AG09309 (cell line): ENCODE measurements at places on chromosomes 6 and 20.

DNA sequence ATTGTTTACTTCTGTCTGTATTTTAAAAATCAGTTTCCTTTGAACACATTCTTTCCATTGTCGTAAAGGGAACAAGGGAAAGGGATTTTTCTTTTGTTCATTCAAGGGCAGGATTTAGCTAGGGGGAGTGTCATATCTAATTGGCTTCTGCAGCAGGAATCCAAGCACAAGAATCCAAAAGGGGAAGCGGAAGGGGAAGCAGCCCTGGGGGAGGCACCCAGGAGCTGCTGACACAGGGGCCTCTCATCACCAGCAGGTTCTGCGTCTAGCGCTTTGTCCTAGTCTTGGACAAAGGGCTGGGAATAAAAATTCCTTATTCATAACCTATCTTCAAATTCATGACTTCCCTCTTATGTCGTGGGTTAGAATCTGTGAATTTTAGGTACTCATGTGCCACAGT is 13.7 kb downstream of the RIPK1 start:
- no peak for DNase-seq

GRCh38 chr6:158938811-158939254 is 61.2 kb downstream of the RSPH3 start:
- DNase-seq: no peak

GRCh38 chr6:166253778-166254204 is 54.4 kb downstream of the PRR18 start:
- DNase-seq: no peak

DNA sequence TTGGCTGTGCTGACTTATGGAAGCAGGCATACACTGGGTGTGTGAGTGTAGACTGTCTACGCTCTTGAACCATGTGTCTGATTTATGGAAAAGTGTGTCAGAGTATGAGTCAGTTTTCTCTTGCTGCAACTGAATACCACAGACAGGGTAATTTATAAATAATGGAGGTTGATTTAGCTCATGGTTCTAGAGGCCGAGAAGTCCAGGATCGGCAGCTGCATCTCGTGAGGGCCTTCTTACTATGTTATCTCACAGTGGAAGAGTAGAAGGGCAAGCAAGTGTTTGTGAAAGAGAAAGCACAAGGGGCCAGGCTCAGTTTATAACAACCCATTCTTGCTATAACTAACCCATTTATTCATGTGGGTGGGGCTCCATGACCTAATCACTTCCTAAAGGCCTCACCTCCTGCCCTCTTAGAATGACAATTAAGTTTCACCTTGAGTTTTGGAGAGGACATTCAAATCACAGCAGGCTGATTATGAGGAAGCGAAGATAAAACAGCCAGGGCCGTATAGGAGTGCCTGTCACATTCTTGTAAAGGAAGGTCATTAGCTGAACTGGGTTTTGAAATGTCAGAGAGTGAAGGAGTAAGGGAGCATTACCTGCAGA is 6.7 kb downstream of the GPR31 start:
- no peak for DNase-seq

DNA sequence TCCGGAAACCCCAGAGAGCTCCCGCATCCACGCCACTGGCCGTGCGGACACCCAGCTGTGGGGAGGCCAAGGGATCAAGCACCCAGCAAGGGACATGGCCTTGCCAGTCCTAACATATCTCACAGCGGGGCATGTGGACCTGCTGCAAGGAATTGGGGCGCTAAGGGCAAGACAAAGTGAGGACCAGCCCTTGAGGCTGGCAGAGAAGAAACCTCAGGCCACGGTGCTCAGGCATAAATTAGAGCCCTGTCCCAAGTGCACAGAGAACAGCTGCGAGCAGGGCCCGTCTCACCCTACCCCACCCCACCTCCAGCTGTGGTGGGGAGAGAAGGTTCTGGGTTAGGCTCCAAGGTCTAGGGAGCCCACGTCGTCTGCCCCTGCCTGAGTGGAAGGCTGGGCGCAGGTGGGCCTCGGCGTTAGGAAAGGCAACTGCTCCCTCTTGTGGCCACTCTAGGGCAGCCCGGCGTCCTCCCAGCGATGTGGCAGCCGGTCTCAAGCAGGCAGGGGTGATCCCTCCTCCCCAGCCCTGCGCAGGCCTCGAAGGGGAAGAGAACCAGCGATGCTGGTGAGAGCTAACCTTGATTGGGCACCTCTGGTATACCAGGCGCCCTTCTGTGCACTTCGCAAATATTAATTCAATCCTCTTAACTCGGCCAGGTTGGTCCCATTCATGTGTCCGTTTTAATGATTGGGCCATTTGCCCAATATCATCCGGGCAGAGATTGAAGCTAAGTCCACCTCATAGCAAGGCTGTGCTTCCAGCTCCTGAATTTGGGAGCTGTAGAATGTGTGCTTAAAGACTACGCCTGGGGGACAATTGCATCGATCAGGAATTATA is 235.8 kb downstream of the NFATC2 start:
- no peak for DNase-seq

DNA sequence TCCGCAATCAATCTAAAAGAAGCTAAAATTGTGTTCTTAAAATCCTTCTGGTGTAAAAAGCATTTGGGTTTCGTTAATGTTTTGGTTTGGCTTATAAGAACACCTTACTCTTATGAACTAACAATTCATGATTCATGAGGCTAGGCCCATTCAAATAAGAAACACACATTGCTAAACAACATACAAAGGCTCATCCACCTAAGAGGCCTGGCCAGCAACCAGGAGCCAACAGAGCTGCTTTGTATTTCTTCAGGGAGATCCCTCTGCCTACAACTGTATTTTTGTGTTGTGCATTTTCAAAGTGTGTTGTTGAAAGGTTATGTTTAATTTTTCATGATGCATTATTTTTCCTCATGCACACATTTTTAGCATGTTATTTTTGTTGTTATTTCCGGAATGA is 98.6 kb downstream of the PTPRK start:
- no peak for DNase-seq

DNA sequence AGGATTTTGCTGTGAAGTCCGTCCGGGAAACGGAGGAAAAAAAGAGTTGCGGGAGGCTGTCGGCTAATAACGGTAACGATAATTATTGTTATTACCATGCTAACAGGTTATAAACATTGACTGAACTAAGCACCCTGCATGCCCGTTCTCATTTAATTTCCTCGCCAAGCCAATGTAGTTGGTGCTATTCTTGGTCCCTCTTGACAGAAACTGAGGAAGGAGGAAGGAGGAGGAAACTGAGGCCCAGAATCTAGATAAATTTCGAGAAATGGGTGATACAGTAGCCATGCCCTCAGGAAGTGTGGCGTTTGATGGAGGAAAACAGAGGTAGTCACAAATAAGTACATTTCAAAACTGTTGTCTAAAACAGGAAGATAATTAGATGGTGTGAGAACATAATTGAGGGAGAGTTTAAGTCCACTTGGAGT is 474 bp downstream of the TPX2 start:
- DNase-seq: no peak

DNA sequence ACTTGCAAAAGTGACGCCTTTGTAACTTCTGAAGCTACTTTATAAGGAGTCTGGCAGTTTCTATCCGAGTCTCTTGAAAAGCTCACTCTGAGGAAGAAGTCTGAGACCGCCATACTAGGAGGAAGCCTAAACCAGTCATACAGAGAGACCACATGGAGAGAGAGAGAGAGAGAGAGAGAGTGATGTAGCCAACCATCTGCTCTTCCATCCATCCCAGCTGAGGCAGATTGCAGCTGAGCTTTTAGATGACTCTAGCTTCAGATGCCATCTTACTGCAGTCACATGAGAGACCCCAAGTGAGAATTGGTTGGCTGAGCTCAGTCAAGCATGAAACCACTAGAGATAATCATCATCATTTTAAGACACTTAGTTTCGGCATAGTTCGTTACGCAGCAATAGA is 15.0 kb upstream of the DTNBP1 start:
- no peak for DNase-seq

DNA sequence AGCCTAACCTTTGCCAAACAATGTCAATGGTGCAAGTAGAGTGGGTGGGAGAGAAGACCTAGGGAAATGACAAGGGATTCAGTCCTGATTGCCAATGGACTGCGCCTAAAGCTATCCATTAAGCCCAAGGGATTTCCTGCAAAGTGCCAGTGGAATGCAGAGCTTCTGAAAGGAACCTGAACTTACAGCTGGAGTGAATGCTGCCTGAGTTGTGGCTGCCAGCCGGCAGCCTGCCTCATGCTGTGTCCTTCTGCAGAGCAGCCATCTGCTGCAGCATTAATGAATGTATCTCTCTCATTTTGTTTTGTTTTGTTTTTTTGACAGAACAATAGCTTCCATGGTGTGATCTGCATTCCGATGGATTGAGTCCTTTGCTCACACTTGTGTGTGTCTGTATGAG is 44.7 kb downstream of the SLC35F1 start:
- no peak for DNase-seq

DNA sequence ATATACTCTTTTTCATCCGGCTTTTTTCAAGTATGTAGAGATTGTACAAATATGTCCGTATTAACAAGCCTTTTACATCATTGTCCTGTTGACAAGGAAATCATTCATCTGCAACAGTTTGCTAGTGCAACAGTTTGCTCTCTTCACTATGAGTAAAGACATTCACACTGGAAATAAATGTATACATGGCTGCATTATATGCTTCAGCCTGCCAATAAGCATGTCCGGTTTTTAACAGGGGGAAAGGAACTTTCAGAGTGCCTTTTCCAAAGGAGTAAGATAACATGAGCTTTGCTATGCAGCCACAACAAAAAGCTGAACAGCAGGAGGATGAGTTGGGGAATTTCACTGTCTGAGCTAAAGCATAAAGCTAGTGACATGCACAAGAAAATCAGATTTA is 99.4 kb upstream of the ADTRP start:
- no peak for DNase-seq

- no peak for DNase-seq
Observed at GRCh38 chr20:51172558-51173428, 149.9 kb upstream of the KCNG1 start.

- DNase-seq: no peak
Observed at GRCh38 chr6:47655719-47656595, 42.4 kb upstream of the ADGRF4 start.

DNA sequence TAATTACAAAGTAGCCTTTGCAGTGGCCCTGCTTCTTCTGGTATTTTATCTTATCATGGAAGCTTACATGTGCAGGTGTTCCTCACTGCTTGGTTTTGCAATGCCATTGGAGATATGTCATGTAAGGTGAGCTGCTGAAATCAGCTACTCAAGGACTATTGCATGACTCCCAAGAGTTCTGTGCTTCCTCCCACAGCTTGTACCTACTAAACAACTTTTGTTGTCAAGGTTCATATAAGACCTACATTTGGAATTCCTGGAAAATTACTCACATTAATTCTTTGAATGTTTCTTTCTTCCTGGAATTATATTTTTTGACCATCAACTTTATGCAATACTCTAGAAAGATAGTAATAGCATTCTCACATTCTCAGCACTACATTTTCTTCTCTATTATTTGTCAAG is 427.5 kb upstream of the HSF2 start:
- no peak for DNase-seq

GRCh38 chr6:11766043-11766442 is 12.6 kb downstream of the ADTRP start:
- DNase-seq: no peak

DNA sequence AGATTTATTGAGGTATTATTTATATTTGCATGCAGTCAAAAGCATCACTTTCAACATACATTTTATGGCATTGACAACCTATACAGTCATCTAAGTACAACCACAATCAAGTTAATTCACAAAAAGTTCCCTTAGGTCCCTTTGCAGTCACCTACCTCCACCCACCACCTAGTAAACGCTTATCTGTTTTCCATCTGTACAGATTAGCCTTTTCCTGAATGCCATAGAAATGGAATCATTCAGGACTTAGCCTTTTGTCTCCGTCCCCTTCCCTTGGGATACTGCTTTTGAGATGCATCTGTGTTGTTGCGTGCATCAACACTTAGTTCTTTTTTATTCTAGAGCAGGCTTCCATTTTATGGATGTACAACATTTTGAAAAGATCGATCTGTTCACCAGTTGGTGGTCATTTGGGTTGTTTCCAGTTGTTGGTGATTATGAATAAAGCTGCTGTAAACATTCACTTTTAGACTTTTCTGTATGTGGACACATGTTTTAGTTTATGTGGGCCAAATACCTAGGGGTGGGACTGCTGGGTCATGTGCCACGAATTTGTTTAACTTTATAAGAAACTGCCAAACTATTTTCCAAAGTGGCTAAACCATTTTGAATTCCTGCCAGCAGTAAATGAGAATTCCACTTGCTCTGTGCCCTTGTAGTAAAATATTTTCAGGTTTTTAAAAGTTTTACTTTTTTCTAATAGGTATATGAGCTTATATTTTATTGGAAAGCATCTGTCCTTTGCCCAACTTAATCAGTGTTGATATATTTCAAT is 17.6 kb upstream of the IFNGR1 start:
- no peak for DNase-seq

- no peak for DNase-seq
Observed at GRCh38 chr6:46972531-46972930, 50.8 kb upstream of the ADGRF5 start.

GRCh38 chr6:129320892-129321291 is 389.1 kb downstream of the ARHGAP18 start:
- no peak for DNase-seq

DNA sequence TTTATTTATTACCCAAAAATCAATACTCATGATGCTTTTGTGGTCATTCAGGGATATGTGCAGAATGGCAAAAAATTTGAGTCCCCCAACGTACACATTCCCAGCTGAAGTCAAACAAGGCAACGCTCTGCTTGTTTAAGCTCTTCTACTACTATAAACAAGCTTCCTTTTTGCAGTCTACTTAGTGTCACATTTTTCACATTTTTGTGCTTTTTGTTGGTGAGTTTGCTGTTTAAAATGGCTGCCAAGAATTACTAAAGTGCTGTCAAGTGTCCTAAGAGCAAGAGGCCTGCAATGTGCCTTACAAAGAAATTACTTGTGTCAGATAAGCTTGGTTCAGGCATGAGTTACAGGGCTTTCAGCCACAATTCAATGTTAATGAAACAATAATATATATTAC is 2.1 kb downstream of the WFDC8 start:
- DNase-seq: peak; percentile 5

DNA sequence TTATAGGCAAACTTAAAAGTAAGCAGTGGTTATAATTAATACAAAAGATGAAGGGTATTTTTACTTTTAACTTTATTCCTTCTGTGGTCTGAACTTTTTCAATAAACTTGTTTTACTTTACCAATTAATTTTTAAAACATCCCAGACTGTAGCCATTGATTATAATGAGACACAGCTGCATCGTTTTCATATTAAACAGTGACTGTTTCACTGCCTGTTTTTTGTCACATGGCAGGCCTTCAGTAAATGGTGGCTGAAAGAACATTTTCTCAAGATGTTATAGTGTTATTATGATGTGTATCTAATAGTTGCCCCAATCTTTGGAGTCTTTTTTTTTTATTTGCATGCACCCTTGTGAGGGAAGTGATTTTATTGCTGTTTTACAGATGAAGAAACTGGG is 95.1 kb downstream of the PLCB4 start:
- no peak for DNase-seq
